NCI-H2029 treated with DMSO at 0.1 percent for 48 hours (cell line): ENCODE measurements at places on chromosomes 4 and X.

DNA sequence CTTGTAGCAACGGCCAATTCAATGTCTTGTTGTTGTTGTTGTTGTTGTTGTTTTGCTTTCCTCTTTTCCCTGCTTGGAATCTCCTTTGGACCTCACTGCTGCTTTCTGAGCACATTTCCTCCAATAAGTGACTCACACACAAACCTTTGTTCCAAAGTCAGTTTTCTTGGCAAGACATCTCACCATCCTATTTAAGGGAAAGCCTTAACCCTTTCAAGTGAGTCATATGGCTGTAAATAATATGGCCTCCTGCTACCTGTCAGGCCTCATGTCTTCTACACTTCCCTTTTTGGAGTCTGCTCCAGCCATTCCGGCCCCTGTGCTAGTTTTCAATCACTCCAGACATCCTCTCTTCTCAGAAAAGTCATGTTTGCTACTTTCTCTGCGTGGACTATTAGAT is 79.5 kb upstream of the MAGEB10 start:
- no peak for DNase-seq

DNA sequence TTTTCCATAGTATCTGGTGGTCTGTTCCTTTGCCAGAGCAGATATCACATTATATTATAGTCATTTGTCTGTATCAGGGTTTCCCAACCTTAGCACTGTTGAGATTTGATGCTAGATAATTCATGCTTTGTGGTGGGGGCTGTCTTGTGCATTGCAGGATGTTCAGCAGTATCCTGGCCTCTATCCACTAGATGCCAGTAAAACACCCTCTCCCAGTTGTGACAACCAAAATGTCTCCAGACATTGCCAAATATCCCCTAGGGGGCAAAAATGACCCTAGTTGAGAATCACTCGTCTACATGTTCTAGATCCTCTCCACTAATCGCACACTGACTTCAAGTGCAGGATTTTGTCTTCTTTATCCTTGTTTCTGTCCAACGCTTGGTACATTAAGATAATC is 160.8 kb downstream of the FANCB start:
- no peak for DNase-seq

- no peak for DNase-seq
Observed at GRCh38 chr4:88953400-88953799, 103.6 kb downstream of the FAM13A start.

- DNase-seq, result no peak
Observed at GRCh38 chr4:41749631-41750039, 1.1 kb upstream of the PHOX2B start.

DNA sequence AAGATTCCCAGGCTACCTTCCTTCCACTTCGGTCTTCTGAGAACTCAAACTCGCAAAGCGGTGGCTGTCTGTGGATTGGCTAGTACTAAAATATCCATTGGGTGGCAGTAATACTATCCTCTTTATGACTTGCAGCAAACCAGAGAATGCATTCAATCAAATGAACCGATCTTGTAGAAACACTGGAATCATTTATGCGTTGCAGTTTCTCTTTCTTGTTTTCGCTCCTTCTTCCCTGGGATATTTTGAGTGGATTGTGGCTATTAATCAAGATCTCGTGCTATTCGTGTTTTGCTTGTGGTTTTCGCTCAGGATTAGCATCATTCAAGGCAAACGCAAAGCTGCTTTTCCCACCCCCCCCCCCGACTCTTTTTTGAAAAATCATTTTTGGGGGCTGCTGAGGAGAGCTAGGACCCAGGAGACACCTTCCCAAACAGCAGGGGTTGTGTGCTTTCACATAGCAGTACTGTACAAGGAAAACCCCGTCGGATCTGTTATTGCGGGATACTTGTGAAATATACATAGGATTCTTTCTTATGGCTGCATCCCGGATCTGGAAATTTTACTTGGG is at the start of gene IL1RAPL1:
Gene IL1RAPL1, plus strand, starts transcription at position 466 of the 571 bp plus-strand sequence.
- DNase-seq, result no peak

- no peak for DNase-seq
Observed at GRCh38 chrX:133699023-133699728, 283.9 kb upstream of the GPC4 start.

- no peak for DNase-seq
Observed at GRCh38 chrX:73647212-73647611, 84.2 kb downstream of the CHIC1 start.

GRCh38 chrX:17968367-17968766 is 107.3 kb upstream of the RAI2 start:
- no peak for DNase-seq

DNA sequence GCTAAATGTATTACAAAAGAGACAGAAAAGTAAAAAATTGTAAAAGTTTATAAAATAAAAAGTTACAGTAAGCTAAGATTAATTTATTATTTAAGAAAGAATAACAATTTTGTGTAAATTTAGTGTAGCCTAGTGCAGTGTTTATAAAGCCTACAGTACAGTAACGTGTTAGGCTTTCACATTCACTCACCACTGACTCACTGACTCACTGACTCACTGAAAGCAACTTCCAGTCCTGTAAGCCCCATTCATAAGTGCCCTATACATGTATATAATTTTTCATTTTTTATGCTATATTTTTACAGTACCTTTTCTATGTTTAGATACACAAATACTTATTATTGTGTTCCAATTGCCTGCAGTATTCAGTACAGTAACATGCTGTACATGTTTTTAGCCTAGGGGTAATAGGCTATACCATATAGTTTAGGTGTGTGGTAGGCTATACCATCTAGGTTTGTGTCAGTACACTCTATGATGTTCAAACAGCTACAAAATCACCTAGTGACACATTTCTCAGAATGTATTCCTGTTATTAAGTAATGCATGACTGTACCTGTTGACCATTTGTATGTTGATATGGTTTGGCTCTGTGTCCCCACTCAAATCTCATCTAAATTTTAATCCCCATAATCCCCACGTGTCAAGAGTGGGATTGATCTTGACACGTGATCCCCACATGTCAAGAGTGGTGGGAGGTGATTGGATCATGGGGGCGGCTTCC is 57.9 kb downstream of the CFAP299 start:
- no peak for DNase-seq

- no peak for DNase-seq
Observed at GRCh38 chr4:145902522-145902921, 36.1 kb downstream of the ZNF827 start.

GRCh38 chrX:63560601-63561218 is 209.6 kb upstream of the SPIN4 start:
- DNase-seq, result peak; percentile 55

DNA sequence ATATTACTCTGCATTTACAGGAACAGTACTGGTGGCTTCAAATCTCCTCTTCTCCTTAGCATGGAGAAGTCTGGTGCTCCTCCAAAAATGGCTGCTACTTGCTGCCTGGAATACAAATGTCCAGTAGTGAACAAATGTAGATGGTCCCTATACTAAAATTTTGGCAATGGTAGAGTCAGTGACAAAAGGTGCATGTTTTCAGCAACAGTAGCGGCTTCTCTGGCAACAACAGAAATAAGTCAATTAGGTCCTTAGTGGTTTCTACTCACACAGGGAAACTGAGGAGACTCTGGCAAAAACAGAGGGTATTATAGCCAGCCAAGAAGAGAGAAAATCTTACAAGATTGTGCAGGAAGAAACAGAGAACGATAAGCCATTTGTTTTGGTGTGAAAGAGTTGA is 1368.4 kb upstream of the ADGRL3 start:
- no peak for DNase-seq

DNA sequence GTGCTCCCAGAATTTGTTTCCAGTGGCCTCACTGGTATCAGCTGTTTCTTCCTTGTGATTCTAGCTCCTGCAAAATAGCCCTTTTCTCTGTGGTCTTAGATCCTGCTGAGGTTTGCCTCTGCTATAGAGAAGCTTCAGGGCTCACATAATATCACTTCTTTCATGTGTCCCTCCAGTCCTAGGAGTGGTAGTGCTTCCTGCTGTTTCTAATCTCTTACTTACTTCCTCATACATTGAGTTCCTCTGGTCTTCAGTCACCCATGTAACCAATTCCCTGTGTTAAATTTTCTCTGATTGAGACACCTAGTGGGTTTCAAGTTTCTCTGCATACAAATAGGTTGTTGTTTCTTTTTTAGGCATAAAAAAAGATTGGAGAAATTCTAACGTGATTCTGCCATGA is 1567.9 kb downstream of the ARAP2 start:
- DNase-seq, result no peak

- DNase-seq, result peak; percentile 48
Observed at GRCh38 chr4:10006601-10007435, 14.5 kb downstream of the SLC2A9 start.

GRCh38 chrX:96551322-96551872 is 133.2 kb upstream of the DIAPH2 start:
- no peak for DNase-seq

DNA sequence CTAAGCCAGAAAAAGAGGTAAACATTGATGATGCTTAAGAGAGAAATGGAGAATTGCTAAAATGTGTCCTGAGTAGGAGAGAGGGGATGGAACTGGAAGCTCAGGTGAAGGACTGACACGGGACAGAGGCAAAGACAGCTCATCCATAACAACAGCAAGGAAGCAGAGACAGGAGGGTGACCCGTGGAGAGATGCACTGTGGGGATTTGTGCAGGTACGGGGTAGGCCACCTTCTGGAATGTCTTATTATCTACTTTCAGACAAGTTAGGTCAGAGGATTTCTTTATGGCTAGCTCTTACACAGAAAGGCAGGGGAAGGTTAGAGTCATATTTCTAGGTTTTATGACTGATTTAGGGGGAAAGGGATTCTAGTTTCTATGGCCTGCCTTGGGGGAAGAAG is 31.7 kb downstream of the RXFP1 start:
- DNase-seq, result no peak

- DNase-seq, result no peak
Observed at GRCh38 chr4:142832022-142832421, 14.1 kb downstream of the INPP4B start.

GRCh38 chr4:82810176-82810575 is 11.6 kb upstream of the SCD5 start:
- no peak for DNase-seq

DNA sequence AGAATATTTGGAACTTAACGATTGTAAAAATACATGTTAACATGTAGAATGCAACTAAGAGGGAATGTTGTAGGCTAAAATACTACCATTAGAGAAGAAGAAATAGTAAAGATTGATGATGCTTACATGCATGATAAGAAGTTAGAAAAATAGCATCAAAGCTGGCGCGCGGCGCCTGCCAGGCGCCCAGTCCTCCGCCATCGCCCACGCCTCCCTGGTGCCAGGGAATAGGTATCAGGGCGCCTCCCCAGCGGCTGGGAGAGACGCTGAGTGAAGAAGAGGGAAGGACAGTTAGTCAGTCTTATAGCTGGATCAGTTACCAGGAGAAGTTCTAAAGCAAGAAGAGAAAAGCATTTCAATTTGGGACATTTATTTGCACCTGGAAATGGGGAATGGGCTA is 36.0 kb downstream of the NSUN7 start:
- no peak for DNase-seq

- no peak for DNase-seq
Observed at GRCh38 chr4:170122252-170122651, 32.5 kb upstream of the AADAT start.

DNA sequence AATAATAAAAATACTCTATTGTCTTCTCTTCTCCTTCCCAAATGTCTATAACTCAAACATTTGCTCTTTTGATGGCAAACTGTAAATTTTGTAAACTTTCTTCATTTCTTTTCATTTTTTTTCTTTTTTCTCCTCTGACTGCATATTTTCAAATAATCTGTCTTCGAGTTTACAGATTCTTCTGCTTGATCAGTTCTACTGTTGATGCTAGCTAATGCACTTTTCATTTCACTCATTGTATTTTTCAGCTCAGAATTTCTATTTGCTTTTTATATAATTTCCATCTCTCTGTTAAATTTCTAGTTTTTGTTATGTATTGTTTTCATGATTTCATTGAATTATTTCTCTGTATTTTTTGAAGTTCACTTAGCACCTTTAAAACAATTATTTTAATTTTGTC is 646.8 kb upstream of the INTU start:
- DNase-seq, result no peak
